ENCODE measurements at places on chromosomes 1 and 21.

GRCh38 chr1:227994632-227995300 is 12.0 kb upstream of the WNT3A start:
- DNase-seq: no peak

GRCh38 chr1:240100371-240100934 is 8.8 kb downstream of the FMN2 start:
- DNase-seq: peak; percentile 48

- no peak for DNase-seq
These were observed 69.4 kb upstream of the MORC3 start for GRCh38 chr21:36250423-36251075.

DNA sequence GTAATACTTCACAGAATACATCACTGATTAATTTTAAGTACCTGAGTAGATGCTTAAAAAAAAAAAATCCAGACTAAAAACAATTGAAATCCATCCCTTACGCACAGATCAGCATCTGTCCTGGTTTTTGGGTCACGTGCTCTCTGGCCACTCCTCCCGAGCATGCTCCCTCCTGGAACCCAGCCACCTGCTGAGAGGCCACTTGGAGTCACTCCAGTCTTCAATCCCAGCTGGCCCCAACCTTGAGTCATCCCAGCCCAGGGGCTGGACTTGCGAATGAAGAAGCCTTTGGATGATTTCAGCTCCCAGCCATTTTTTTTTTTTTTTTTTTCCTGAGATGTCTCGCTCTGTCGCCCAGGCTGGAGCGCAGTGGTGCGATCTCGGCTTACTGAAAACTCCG is 8.9 kb downstream of the MAP1LC3C start:
- peak; percentile 91 for DNase-seq

DNA sequence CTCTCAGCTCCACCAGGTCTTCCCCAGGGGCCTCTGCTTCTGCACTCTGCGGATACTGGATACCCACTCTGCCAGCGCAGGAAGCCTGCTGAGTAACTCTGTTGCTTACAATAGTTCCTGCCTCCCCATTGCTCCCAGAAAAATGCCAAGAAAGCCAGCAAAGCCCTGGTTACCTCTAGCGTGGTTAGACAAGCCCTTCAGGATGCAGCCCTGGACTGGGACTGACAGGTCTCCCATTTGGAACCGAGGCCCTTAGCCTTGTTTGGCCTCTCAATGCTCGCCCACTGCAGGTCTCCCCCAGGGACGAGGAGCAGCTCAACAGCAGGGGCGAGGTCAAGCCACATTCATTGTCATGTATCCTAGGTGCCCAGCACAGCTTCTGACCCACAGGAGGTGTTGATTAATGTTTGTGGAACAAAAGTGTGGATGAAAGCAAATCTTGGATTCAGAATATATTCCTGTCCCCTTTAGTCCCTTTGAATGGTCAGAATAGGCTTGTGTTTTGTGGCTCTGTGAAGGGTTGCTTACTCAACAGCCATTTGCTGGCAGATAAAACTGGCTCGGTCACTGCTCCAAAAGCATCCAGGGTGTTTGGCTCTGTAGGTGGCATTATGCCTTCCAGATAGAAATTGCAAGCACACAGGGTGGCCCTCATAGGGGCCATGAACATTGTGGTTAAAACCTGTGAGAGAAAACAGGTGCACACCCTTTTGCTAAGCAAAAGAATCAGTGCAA is 58.9 kb downstream of the C1orf198 start:
- no peak for DNase-seq

DNA sequence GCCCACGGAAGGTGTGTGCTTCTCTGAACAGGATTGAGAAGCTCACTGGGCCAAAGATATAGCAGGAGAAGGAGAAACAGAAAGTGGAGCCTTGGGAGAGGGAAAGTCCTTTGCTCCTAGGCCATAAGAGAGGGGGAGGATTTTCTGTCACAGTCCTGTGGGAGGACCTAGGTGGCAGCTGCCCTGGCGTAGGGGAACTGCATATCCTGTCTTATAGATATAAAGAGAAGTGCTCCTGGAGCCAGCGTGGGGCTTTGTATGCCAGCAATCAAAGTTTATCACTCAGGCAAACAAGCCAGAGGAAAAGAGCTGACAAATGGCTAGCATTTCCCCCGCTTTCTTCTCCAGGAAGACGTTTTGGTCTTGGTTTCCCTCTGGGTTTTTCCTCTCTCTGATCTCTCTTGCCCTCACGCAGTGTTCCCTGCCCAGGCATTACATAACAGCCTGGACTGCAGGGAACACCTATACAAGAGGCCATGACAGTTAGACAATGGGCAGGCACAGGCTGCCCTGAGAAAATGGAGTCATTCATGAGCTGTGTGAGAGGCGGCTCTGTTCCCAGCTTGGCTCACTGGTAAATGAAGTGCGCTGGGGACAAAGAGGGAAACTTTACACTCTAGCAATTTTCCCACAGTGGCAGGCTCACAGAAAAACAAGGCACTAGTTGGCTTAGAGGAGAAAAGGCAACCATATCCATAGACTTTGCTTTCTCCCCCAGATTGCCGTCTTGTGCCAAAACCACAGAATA is 52.5 kb upstream of the ZNF648 start:
- no peak for DNase-seq

GRCh38 chr1:39955547-39956539 is 898 bp downstream of the MFSD2A start:
- no peak for DNase-seq

DNA sequence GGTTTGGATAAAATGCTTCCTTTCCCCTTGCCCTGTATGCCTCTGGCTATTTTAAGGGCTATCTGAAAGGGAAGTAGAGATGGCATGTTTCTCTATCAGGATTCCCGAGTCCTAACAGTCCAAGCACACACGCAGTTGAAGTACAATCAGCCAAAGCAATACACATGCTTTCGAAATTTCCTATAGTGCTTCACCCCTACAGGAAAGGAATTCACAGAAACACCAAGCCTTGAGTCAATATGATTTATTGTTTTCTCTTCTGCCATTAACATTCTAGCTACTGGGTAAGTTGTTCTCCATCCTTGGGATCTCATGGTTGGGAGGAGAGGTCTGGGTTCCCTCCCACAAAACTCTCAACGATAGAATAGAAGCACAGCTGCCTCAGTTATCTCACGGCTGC is 8.7 kb downstream of the ITLN1 start:
- DNase-seq: no peak

- no peak for DNase-seq
These were observed 34.1 kb upstream of the NEK7 start for GRCh38 chr1:198122693-198123092.

GRCh38 chr1:192167911-192168700 is 9.8 kb downstream of the RGS18 start:
- no peak for DNase-seq

DNA sequence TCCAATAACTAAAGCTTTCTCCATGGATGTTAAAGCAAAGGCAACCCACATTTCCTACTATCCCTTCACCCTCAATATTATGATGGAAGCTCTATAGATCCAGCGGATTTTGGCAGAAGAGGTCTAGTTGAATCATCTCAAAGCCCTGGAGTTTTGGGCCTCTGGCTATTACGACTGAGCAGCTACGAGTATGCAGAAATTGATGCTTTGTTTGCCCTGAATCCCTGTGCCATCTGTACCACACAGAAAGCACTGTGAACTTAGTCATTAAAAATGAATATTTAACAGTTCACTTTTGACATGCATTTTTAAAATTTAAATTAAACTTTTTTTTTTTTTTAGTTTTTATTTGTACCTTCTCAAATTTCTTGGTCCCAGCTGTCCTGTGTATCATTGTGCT is 705.4 kb upstream of the PTBP2 start:
- DNase-seq: no peak

DNA sequence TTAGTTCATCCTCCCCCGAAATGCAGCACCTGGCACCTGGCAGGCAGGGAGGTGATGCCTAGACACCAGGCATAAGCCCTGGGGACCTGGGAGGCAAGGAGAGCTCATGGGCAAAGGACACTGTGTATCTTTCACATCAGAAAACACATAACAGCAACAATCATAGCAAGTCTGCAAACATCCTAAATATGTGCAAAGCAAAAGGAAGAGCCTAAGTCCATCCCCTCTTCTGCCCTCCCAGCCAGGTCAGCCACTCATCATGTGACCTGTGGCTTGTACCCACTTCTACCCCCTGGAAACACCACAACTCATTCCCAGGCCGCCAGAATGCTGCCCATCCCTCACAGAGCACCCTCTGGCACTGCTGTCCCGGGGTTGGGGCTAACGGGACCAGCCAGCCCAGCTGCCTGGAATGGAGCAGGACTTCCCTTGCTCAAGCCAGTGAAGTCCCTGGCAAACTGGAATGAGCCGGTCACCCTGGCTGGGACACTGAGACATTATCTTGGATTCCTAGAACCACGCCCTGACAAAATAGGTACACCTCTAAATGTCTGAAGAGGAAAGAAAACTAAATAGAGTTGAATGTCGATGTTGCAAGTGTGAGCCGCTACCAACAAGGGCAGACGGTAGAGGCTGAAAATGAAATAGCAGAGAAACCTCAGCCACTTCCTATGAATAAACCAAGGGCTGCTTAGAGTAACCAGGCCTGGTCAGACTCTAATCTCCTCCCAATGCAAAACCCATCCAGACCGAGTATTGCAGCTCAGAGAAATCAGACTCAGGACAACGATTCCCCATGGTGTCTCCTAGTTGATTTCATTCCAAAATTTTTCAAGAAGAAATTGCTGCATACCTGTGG is 29.4 kb downstream of the TMPRSS2 start:
- no peak for DNase-seq

GRCh38 chr1:11648039-11648438 is 6.2 kb downstream of the FBXO2 start:
- no peak for DNase-seq

GRCh38 chr1:10744654-10745238 is 51.7 kb downstream of the CASZ1 start:
- no peak for DNase-seq

DNA sequence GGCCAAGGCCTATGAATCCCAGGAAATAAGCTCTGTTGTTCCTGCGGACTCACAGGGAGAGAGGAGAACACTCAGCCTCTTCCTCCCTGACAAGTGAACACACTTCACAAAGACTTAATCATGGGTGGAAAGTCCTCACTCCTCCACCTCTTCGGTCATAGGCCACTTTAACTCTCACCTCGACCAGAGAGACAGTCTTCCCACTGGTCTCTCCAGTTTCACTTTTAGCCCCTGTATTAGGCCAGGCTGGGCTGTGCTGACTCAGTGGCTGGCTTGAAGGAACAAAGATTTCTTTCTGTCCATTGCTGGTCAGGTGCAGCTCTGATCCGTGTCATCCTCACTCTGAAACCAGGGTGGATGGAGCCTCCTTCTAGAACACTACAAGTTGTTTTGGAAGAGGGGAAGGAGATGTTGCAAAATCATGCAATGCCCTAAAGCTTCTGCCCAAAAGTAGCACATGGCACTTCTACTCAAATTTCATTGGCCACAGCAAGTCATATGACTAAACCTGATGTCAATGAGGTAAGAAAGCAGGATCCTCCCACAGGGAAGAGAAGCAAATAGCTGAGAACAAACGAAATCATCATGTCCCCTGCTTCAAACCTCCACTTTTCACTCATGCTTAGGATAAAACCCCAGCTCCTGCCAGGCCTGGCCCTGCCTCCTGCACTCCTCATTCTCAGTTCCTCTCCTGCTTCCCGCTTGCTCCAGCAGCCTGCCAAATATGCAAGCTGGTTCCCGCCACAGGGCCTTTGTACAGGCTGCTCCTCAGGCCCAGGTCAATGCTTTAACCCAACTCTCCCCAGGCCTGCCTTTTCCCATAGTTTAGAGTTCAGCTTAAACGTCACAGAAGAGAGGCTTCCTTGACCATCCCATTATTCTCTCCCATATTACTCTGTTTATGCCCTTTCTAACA is 150.5 kb upstream of the RUNX3 start:
- DNase-seq: no peak

GRCh38 chr1:168917796-168918195 is 188.7 kb upstream of the ATP1B1 start:
- DNase-seq: no peak

DNA sequence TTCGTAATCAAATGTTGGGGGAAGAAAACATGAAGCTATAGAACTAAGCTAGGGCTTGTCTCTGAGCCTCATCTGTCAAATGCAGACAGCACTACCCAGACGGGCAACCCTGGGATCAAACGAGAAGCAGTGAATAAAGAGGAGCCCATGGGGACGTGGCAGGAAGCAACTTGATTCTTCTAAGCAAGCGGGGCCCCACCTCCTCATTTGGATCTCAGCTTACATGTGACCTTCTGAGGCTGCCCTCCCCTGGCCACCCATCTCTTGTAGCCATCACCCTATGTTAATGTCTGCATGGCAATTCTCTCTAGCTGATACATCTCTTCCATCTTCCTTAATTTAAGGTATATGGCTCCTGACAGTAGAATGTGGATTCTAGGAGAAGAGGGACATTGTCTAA is 171.3 kb downstream of the IGSF21 start:
- DNase-seq: no peak

- no peak for DNase-seq
These were observed 837 bp downstream of the NDUFS5 start for GRCh38 chr1:39026866-39027507.

DNA sequence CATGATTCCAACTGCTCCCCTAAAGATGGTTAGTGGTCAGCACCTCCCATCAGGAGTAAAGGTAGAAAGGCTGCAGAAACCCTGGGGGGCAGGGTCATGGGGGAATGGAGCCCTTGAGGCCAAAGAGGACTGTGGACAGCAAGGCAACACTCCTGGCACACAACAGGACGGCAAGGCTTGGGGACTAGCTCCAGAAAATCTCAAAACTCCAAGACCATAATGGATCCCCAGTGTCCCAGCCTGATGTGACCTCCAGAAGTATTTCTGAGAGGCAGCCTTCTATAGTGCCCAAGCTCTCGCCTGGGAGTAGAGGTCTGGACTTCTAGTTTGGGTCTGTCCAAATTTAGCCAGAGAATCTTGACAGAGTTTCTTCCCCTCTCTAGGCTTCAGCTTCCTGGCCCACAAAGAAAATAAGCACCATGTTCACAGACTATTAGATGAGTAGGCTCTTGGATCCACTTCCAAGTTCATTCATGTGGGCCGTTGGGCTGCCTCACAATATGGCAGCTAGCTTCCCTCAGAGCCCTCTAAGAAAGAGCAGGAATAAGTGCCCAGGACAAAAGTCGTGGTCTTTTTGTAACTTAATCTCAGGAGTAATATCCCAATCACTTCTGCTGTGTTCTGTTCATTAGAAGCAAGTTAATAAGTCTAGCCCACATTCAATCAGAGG is 6.9 kb downstream of the CD2 start:
- DNase-seq: no peak

Data from BJ (cell line).